ENCODE measurements at places on chromosomes 6 and 20.

DNA sequence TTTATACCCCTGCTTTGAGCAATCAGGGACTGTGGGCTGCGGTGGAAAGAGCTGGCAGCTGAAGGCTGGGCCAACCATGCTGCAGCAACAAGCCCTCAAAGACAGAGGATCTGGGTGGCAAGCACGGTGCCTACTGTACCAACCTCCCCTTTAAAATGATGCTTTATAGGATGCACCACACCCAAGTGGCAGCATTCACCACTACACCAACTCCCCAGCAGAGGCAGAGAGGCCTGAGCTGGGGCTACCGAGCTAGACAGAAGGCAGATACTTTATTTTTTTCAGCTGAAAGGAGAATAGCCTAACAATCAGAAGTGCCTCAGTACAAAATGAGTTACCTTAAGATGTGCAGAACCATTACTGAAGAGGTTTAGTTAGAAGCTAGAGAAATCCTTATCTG is 31.4 kb downstream of the KIF16B start:
- DNase-seq: no peak

GRCh38 chr6:45265246-45265645 is 62.9 kb upstream of the RUNX2 start:
- no peak for DNase-seq

DNA sequence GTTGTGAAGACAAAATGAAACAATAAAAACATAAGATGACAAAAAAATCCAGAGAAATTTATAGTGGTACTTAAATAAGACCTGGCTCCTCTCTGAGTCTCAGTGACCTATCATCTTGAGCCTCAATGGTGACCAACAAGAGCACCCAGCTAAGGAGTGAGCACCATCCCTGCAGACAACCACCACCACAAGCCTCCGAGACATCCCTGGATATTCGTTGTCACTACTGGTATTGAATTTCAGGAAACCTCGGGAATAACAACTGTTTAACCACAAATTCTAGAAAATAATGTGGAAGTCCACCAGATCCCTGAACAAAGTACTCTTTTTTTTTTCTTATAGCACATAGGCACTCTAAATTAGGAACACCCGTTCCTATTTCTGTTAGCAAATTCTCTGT is 32.2 kb upstream of the ADGRF5 start:
- DNase-seq: no peak

DNA sequence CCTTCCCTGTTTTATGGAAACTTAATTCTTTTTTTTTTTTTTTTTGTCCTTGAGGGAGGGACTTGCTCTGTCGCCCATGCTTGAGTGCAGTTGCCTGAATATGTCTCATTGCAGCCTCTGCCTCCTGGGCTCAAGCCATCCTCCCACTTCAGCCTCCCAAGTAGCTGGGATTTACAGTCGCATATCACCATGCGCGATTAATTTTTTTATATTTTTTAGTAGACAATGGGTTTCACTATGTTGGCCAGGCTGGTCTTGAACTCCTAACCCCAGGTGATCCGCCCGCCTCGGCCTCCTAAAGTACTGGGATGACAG is 654 bp downstream of the TMEM14C start:
- DNase-seq: no peak

GRCh38 chr6:50716899-50717509 is 3.7 kb downstream of the TFAP2D start:
- no peak for DNase-seq

- no peak for DNase-seq
Measured at GRCh38 chr6:37582306-37582705, 82.6 kb upstream of the CCDC167 start.

DNA sequence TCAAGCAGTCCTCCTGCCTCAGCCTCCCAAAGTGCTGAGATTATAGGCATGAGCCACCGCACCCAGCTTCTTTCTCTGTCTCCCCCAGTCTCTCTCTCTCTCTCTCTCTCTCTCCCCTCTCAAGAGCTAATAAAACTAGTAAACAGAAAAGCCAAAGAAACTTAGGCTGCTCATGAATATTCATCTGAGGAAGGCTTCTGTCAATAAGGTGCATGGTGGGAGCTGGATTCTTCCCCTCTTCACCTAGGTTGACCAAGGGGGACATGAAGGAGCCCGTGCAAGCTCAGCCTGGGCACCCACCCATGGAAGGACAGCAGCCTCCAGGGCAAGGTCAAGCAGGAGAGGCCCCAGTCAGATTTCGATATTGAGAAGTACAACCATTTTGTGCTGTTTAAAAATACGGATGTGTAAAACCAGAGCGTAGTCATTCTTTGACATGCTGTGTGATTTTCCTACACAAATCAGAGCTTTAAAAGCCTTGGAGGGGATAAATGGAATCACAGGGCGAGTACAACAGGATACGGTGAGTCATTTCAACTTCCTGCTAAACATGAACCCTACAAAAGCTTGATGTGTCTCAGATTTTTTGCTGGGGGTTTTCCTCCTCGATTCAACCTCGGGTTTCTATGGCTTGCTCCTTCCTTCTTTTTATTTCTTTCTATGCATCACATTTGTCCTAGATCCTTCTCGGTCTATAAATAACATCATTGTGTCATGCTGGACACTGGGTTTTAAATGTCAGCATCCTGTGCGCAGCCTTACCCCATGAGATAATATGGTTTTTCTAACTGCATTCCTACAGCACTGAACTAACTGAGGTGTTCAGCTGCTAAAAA is 368.9 kb upstream of the JARID2 start:
- DNase-seq: no peak

GRCh38 chr6:165178056-165178455 is 131.3 kb downstream of the C6orf118 start:
- DNase-seq: no peak

- no peak for DNase-seq
Measured at GRCh38 chr20:58867211-58867610, 14.7 kb downstream of the GNAS start.

- DNase-seq: no peak
Measured at GRCh38 chr6:154590756-154591155, 80.3 kb upstream of the CNKSR3 start.

DNA sequence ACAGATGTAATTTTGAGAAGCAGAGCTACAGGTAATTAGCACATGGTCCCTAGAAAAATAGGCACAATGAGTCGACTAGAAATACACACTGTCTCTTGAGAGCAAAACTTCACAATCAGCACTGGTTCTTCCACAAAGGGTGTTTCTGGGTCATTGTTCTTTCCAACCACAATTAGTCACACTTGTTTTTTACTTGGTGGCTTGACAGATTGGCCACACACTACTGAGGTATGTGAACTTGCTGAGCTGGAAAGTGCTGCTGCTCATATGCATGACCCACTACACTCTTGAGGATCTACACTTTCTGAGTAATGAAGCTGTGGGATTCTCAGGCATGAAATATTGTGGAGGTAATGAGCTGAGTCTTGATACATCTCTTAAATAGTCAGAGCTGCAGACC is 347.7 kb downstream of the BCKDHB start:
- no peak for DNase-seq

DNA sequence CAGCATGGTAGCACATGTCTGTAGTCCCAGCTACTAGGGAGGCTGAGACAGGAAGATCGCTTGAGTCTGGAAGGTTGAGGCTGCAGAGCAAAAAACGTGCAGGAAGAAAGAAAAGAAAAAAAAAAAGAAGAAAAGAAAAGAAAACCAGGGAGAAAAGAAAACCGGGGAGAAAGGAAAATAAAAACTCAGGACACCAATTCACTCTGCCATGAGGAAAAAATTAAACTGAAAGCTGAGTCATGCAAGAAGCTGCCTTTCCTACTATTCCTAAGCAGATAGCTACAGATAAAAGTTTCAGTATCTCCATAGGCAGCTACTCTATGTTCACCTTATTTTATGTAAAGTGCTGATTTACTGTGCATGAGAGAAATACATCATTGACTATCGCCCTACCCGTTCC is 10.5 kb downstream of the PTGIS start:
- DNase-seq: no peak

DNA sequence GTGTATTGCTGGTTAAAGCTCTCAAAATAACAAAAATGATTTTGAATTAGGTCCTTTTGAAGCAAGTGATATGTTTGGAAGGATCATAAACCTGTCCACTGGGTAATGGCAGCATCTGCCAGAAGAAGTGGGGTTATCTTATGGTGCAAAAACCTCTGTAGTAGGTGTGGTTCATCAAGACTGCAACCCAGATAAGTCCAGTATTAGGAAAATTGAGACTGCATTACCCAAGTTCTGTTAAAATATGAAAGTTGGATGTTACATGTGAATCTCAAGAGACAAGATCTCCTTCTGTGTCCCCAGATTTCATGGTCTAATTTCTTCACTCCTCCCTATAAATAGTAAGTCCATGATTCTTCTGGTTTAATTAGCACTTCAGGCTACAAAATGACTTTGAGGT is 59.4 kb downstream of the RPRD1B start:
- no peak for DNase-seq

DNA sequence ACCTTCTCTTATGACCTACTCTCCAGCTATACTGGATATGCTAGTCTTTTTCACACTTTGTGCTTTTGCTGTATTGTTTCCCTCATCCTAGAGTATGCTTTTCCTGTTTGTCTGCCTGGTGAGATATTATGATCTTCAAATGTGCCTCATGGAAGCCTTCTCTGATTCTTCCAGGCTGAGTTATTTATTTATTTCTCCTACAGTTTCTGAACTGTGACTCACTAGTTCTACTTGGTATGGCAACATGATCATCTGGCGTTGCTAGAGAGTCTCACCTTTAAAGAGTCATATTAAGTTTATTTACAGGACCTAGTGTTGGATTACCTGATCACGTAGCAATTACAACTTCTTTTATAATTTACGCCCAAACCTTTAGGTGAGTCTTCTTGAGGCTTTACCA is 81.2 kb upstream of the HDAC2 start:
- no peak for DNase-seq

DNA sequence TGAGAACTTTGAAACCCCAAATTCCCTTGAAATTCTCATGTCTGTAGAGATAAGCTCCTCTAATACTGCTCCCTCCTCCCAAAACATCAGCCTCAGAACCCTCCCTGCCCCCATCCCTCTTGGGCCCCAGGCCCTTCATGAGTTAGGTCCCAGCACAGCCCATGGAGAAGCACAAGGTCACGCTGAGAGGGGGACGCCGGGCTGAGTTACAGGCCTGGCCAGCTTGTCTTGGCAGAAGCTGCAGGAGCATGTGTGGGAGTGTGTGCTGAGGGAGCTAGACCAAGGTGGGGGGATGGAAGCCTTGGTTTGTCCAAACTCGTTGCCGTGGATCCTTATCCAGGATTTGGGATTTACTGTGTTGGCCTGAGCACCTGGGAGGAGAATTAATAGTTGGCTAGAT is 8.5 kb upstream of the PTCRA start:
- DNase-seq: no peak

- DNase-seq: no peak
Measured at GRCh38 chr6:17107863-17108262, 6.0 kb downstream of the STMND1 start.

DNA sequence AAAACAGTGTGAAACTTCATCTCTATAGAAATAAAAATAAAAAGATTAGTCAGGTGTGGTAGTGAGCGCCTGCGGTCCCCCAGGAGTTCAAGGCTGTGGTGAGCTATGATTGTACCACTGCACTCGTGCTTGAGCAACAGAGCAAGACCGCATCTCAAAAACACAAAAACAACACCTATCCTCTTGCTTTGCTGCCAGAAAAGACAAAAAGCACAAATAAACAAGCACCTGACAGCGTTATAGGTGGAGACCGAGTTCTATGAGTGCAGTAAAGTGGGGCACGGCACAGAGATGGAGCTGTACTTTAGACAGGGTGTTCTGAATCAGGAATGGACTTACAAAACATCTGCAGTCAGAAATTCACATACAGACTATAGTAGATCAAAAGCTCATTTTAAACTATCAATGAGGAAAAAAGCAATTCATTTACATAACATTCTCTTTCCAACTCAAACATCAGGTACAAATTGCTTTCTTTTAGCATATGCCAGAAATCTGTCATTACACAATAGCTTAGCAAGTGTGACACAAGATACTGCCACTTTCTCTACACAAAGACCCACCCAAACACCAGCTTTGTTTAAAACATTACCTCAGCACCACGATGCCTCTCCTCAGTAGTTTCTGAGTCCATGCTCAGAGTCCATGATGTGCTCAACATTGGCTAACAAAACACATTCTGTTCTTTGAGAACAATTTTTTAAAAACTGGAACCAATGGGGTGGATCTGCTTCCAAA is 10.1 kb downstream of the EZR start:
- DNase-seq: peak; percentile 31

GRCh38 chr6:128712898-128713297 is 170.0 kb upstream of the LAMA2 start:
- no peak for DNase-seq

GRCh38 chr6:20838113-20838512 is 303.9 kb downstream of the CDKAL1 start:
- DNase-seq: no peak

DNA sequence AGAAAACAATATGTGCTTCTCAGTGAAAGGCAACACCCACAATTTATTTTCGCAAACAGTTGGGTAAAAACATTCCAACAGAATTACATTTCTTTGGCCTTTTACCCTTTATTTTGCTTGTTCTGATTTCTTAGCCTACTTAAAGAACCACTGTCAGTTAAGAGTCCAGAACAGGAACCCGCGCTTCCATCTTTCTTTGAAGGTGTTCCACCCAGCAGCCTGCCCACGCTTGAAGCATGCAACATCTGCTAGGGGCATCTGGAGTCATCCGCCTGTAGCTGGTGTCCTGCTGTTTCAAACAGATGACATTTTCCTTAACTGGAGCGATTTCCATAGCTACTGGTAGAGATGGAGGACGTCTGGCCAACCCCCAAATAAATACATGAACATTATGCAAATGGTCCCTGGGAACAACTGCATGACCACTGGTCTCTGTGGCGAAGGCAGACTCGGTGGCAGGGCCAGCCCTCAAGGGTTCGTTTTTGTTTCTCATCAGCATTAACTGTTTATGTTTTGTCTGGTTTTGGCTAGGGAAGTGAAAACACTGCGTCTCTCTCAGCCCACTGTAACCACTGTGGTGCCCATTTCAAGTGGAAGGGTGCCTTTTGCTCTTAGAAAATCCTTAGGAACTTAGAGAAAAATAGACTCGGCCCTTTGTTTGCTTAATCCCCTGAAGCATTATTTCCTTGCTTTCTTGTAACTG is 51.6 kb downstream of the LAMA4 start:
- no peak for DNase-seq

- DNase-seq: no peak
Measured at GRCh38 chr20:47749339-47749738, 35.9 kb downstream of the SULF2 start.

GRCh38 chr20:168876-169275 is 11.6 kb downstream of the DEFB127 start:
- no peak for DNase-seq

DNA sequence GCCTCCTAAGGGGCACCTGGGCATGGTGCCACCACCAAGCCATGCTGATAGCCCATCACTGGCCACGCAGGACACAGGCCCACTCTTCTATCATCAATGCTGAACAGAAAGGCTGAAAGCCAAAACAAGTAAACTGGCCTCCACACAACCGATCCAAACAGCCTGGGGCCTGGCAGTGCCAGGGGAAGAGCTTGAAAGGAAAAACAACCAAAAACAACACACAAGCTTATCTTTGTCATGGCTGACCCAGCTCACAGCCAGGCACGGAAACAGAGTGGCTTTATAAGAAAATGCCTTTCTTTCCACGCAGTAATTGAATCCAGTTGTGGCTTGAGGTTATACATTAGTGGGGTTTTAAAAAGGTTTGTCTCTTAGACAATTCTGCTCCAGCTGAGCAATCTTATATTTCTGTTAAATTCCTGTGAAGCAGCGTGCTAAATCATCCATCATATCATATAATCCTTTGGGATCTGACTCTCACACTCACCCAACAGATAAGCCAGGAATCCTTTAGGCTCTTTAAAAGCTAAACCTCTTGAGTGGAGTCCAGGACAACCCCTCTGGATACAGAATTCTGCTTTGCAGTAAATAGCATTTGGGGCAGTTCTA is 65.4 kb upstream of the SLC22A16 start:
- DNase-seq: no peak
